D341Med (cell line): ENCODE measurements at places on chromosomes 2 and 18.

GRCh38 chr2:10402062-10402585 lies 46.0 kb downstream of the ODC1 start:
- DNase-seq: no peak

DNA sequence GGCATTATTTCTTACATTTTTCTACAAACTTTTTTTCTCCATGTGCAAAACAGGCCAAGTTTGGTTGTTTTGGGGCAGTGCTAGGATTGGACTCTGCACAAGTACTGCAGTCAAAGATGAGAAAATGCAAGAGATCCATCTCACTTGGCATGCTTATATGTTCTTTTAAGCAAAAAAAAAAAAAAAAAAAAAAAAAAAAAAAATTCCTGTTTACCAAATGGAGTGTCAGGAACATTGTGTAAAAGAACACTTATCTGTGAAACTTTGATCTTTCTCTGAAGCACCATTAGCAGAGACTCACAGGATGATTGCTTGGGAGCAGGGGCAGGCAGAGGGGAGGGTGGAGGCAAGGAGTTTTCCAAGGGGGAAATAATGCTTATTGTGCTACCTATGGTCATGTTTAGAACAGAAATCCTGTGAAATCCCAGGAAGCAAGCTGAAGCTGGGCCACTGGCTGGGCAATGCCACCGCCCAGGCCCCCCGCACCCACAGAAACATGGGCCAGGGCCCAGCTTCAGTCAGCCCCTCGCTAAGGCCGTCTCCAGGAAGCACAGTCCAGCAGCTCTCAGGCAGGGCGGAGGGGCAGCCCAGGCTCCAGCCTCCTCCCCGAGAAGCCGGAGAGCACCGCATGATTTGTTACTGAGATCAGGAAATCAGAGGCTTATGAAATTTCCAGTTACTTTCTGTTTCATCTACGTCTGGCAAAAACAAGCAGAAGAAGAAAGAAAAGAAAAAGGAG lies 229.4 kb downstream of the ZNF516 start:
- DNase-seq: no peak

DNA sequence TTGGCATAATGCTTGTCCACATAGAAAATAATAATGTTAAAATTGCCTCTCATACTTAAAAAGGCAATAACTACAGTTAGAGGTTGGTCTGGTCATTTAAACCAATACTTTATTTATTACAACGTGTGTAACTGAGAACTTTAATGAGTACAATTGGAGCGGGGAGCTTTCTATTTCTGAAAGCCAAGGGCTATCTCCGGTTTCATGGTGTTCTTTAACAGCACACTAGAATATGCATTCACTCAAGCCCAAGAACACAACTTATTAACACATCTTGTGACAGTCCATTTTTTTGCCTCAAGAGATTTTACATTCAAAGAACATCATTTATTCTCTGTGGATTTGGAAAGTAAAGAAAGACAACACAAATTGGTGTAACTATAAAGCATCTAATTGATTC lies 131.8 kb downstream of the KCNH7 start:
- no peak for DNase-seq

GRCh38 chr2:54899576-54900200 lies 150.6 kb downstream of the RTN4 start:
- DNase-seq: peak; percentile 55

DNA sequence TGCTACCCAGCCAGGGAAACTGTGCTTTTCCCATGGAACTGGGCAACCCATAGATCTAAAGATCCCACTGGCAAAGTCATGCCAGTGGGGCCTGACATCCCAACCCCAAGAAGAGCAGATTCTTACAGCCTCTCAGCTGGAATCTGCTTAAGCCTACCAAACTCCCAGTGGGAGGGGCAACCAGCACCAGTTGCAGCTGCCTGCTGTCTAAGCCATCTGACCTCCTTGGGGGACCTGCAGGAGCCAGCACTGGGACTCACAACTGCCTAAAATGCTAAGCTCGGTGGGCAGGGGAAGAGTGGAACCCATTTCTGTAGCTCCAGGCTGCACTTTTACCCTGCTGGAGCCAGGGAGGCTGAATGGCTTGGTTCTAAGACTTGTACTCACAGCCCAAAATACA lies 770.7 kb upstream of the SLC8A1 start:
- peak; percentile 35 for DNase-seq

DNA sequence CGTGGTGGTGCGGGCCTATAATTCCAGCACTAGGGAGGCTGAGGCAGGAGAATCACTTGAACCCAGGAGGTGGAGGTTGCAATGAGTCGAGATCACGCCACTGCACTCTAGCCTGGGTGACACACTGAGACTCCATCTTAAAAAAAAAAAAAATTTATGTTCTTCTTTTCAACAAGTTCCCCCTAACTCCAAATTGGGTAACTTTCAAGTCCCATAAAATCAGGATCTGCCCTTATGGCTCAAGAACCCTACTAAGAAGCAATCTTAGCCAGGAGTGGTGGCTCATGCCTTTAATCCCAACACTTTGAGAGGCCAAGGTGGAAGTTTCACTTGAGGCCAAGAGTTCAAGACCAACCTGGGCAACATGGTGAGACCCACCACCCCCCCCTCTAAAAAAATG lies 30.3 kb upstream of the TLK1 start:
- DNase-seq: no peak

DNA sequence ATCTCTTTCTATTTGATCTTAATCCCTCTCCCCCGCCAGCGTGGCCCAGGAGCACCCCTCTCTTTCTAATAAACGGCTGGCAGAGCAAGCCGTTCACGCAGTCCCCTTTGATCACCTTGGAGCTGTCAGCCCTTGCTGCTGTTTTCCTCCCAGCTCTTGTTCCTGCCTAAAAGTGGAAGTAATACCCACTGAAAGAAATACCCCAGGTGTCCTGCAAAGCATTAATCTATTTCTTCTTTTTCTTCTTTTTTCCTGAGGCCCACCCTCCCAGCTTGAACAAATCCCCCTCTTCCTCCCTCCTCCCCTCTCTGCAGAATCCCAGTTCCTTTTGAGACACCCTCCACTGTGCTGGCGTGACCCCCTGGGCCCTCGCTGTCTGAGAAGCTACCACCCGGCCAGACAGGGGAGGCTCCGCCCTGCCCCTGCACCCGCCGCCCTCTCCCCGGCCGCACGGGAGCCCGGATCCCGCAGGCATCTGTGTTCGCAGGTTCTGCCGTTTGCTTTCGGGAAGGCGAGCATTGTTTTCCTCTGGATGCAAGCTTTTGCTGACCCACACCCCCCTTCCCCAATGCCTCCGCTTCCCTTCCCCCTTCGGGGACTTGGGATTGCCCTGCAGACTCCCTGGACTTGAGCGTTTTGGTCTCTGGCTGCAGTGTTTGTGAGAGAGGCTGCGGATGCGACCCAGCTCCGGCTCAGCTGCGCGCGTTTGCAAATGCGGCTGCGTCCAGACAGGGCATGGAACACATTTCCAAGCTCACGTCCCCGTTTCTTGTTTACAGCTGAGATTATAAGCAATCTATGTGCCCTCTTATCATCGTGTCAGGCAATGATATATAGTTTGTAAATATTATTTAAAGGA lies 631.5 kb downstream of the NYAP2 start:
- DNase-seq: peak; percentile 66
